ENCODE measurements at places on chromosomes 2 and 18.

DNA sequence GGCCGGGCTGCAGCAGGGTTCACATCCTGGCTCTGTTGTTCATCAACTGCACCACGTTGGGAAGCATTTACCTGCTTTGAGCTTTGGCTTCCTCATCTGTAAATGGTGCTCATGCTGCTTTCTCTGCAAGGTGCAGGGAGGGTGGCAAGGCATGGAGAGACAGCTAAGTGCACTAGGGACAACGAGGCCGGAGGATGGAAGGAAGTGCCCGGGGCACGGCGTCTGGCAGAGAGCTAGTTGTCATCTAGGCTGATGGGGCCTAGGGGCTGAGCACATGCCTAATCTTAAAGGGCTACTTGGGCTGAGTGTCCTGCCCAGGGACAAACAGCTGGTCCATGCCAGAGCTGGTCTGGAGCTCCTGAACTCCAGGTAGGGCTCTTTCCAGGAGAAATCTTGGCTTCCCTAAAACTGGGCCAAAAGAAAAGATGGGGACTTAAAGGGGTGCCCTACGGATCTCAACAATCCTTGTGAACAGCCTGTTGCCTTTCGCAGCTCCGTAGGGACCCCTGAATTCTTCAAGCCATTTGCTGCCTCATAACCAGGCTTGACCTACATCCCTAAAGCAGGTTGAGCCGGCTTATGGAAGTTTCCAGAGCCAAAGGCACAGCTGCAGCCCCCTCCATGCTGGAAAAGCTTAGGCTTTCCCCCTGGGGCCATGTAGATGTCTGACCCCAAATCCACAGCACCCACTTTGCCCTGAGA, 130.8 kb downstream of the SMAD7 start:
- no peak for DNase-seq

DNA sequence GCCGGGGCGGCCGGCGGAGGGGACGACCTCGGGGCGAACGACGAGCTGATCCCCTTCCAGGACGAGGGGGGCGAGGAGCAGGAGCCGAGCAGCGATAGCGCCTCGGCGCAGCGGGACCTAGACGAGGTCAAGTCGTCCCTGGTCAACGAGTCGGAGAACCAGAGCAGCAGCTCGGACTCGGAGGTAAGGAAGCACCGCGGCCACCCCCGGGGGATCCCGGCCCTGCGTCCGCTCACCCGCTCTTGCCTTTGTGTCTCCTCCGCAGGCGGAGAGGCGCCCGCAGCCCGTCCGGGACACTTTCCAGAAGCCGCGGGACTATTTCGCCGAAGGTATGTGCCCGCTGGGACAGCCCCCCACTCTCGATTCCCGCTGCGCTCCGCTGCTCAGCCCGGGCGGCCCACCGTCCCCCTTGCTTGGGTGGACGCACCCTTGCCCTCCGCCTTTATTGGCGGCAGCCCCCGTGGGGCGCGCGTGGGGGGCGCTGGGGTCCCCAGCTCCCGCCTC, 611 bp downstream of the TCF7L1 start:
- no peak for DNase-seq

DNA sequence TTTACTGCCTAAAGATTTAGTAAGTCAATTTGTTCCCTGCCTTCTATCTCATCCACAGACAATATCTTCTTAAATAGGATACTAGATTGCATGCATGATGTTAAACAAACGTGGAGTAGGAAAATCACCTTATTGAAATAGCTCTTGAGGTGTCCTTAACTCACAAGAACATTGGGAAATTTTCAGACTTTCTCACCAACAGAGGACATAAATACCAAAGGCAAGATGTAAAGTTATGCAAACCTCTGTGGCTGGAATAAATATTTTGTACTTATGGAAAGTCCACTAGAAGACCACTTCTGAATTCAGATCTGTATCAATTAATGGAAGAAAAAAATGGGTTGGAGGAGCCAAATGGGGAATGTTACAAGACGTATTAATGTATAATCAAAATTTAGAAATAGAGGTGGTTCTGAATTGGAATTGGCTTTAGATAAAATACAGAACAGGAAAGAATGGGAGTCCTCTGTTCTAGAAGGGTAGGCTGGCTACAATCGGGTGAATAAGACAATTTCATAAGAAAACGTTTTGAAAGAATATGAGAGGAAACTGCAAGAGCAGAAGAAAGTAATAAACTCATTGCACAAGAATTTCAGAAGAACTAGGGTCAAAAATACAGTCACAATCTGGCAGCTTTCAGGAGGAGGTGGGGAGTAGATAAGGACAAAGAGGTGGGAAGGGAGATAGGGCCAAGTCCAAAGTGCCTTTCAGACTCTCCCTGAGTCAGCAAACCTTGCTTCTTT, 69.3 kb upstream of the FN1 start:
- DNase-seq = no peak

DNA sequence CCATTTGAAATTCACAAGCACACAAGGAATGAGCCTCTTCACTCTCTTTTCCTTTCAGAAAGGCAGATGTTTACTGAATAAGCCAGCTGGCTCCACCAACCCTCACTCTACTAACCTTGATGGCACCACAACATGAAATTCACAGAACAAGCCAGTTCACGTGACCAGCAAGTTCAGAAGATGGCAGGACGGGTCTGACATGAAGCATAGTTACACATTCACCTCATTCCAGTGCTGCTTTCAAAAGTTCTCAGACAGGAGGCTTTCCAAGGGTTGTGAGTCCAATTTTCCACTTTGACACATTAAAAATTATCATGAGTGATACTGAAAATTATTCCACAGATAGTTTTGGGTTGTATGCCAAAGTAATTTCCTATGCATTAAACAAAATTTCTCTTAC, 74.2 kb upstream of the MBOAT2 start:
- DNase-seq = no peak

DNA sequence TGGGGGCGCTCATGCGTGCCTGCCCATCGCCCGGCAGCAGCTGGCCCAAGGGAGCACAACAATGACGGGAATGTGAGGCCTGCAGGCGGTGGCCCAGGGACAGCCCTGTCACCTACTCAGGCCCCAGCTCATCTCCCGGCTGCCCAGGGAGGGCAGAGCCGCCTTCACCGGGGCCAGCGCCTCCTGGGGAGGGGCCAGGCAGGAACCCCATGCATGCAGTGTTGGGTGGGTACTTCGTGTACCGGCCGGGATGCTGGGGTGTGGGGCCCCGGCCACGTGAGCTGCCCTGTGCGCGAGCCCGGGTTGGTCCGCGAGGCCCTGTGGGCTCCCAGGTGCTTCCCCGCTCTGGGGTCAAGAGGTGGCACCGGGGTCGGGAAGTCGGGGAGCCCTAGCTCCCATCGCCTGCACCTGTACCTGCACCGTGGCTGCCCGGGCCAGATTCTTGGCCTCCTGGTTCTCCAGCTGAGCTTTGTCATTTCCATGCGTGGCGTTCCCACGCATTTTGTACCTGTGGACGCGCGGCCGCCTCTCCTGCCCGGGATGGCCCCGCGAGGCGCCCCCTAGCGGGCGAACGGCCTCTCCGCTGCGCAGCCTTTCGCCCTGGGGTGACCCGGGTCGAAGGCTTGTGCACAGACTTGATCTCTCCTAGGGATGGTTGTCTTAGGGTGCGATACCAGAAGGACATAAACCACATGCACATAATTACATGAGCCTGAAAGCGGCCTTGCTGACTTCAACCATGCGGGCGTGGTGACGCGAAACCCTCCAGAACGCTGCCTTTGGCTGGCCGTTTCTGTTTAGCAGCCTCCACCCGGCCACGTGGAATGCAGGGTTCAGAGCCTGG, 950 bp downstream of the KLHL30 start:
- DNase-seq = peak; percentile 46

DNA sequence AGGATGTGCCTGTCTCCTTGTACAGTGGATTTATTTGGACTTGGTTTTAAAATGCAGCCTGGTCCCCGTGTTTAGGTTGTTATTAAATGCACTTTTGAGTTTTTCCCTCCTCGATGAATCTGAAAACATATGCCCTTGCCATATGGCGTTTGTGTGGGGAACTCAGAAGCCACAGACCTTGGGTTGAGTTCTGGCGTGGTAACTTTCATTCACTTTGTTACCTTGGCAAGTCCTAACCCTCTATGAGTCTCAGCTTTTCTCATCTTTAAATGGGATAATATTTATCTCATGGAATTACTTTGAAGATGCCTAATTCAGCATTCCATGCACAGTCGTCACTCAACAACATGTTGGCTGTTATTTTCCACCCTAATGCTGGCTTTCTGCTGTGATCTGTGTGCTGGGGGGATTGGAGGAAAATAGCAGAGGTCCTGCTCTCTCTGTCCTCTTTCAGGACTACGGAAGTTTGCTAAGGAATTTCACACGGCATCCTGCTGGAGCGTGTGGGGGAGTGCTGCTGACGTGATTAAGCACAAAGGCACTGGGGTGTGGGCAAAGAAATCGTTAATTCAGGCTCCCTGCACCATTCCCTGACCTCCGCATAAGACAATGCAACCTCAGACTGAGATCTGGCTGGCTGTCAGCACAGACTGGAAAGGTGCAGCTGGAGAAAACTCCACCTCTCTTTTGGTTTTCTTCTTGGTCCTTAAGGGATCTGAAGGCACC, 61.7 kb downstream of the LDLRAD4 start:
- DNase-seq = no peak

GRCh38 chr2:107585851-107586250, 240.8 kb upstream of the RGPD4 start:
- no peak for DNase-seq

DNA sequence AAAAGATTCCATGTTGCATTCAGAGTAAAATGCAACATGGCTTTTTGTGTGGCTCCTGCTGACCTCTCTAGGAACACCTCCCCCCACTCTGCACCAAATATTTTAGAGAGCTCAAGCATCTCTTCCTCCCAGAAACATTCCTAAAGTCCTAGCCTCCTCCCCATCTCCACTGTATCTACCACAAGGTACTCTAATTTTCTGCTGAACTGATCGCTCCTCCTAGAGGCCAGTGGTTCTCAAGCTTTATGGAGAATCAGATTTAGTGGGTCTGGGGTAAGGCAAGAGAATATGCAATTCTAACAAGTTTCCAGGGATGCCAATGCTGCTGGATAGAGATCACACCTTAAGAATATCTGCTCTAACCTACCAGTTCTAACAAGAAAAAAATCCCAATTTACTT, 89.5 kb upstream of the HNRNPA3 start:
- DNase-seq = no peak

DNA sequence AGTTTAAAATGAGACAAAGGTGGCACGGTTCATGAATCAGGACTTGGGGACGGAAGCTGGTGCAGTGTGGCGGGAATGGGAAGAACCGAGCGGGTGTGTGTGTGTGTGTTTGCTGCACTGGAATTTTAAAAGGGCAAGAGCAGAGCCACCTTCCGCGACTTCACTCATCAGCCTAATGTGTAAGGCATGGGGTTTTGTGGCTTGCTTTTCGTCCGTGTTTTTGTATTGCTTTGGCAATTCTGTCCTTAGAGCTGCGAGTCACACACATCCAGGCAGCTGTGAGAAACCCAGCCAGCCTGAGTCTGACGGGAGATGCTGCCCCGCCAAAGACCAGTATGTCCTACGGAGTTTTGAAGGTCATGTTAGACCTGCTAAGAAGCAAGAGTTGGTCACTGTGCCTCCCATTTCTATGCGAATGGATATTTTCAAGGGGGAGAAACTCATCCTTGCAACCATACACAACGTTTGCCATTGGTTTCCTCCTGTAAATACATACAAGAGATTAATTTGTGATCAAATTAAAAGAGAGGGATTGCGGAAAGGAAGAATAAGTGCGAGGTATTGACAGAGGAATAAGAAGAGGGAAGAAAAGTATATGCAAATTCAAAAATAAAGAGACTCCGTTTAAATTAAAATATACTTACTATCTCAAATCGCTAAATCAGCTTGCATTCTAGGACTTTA, 665 bp upstream of the CACNB4 start:
- DNase-seq = no peak

GRCh38 chr2:204026294-204026693, 89.7 kb downstream of the ICOS start:
- DNase-seq = no peak

GRCh38 chr2:183371545-183371944, 247.3 kb downstream of the NUP35 start:
- DNase-seq = no peak

DNA sequence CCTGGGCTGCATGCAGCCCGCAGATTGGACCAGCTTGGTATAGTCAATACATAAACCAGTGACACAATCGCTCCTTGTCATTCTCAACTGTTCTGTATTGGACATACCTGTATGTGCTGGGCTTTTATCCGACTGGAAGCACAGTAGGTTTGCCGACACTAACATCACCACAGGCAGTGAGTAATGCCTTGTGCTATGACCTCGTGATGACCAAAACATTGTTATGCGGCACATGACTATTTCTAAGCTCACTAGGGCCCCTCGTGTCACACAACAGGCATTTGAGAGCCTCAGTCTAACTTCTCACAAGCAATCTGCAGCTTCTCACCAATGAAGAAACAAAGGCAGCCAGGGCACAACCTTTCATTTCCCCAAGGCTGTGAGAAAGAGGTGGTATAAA, 320.8 kb downstream of the AFF3 start:
- no peak for DNase-seq

DNA sequence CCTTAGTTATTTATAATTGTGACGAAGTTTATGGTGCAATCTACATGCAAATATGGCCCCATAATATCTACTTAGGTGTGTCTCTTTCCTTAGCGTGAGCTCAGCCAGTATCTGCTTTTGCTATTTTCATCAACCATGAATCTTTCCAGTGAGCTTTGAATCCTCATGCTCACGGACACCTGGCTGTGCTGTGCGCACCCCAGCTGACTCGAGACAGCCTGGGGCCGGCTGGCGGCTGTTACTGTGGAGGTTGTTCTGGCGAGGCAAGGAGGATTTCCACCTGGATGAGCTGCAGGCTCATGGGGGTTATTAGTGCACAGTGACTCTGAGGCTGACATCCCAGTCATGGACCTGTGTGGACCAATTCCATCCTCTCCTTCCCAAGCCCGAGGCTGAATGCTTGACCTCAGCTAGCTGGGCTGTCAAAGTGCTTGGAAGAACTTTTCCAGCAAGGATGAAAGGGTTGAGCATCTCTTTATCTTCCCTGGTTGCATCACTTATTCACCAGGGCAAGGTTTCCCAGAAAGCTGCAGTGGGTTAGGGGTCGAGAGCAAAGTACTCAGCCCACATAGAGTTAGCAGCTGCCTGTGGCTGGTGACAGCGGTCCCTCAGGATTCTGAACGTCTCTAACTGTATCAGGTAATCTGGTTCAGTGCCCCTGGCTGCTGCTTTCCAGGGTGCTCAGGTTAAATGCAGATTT, 141.7 kb downstream of the ARL4C start:
- DNase-seq = no peak

DNA sequence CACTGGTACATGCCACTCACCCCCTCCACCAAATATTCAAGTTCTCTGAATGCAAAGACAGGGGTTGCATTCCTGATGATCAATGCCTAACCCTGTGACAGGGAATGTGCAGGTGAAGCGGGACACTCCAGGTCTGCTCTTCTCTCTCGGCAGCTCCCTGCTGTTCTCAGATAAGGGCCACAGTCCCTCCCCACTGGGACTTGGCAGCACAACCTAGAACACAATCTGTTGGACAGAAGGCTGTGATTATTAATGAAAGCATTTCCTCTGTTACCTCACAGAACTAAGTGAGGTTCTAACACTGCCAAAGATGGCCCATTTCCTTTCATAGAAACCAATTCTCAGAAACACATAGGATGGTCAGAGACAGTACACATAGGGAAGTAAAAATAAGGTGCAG, 42.7 kb downstream of the VSNL1 start:
- no peak for DNase-seq
